ENCODE measurements at places on chromosomes 7 and 10.

- no peak for DNase-seq
Observed at GRCh38 chr10:103818105-103818504, 37.3 kb downstream of the SH3PXD2A start.

- DNase-seq = no peak
Observed at GRCh38 chr10:6045314-6045848, 16.8 kb downstream of the IL2RA start.

GRCh38 chr7:116548506-116548905, 23.7 kb downstream of the CAV1 start:
- no peak for DNase-seq

GRCh38 chr7:27948861-27949260, 208.9 kb downstream of the TAX1BP1 start:
- DNase-seq = no peak

- DNase-seq = no peak
Observed at GRCh38 chr10:68697106-68697505, 23.9 kb upstream of the CCAR1 start.

- DNase-seq = peak; percentile 10
Observed at GRCh38 chr7:37201003-37201875, 247.4 kb downstream of the ELMO1 start.

All from stimulated activated CD8-positive, alpha-beta memory T cell treated with anti-CD3 and anti-CD28 coated beads, Interleukin-4, amount 100 ng/mL, for 4 hours (primary cell).